ENCODE measurements at places on chromosomes 1 and 21. TPM values are rescaled to one million over a fixed set of nuclear protein-coding genes. Genes with fewer than 3 reads are reported as not detected.

GRCh38 chr1:238336531-238336930 lies 445.8 kb upstream of the ZP4 start:
- H3K27ac ChIP-seq: no peak overlapping the region
- no peaks in the 10 kb centered on the region for H3K36me3 ChIP-seq
- H3K27me3 ChIP-seq: no peaks in the 10 kb centered on the region
- no peak for DNase-seq
- H3K4me1 ChIP-seq: no peaks in the 10 kb centered on the region

Gene PCP4L1
- not detected for total RNA-seq

Gene KCNK1
- total RNA-seq: not detected

- H3K27me3 ChIP-seq: no peaks in the 10 kb centered on the region
- DNase-seq: no peak
- no peak overlapping the region for H3K4me3 ChIP-seq
- H3K27ac ChIP-seq: peak overlapping the region; percentile 6
- peaks cover 19% of the 10 kb centered on the region for H3K4me1 ChIP-seq
- H3K36me3 ChIP-seq: no peaks in the 10 kb centered on the region
These were observed 76.1 kb downstream of the CACHD1 start for GRCh38 chr1:64546013-64546412.

- peaks cover 65% of the 10 kb centered on the region for H3K4me1 ChIP-seq
- DNase-seq: peak; percentile 92
- no peaks in the 10 kb centered on the region for H3K36me3 ChIP-seq
These were observed at the start of gene SYNC for GRCh38 chr1:32702599-32703478. TSS of gene SYNC (minus strand) at chr1:32702770. CDS start at chr1:32702660, 110 bp downstream.

- H3K4me3 ChIP-seq: no peak overlapping the region
- H3K36me3 ChIP-seq: no peaks in the 10 kb centered on the region
- no peak overlapping the region for H3K27ac ChIP-seq
- H3K4me1 ChIP-seq: peaks cover 3% of the 10 kb centered on the region
- DNase-seq: peak; percentile 56
These were observed 2.6 kb downstream of the C1orf226 start for GRCh38 chr1:162384116-162384515.

Gene PIGM
- total RNA-seq: 7.6 TPM
